Neural cell (in vitro differentiated cells): ENCODE measurements at places on chromosomes 4 and X. TPM values are rescaled to one million over a fixed set of nuclear protein-coding genes. Genes with fewer than 3 reads are reported as not detected.

The DCLK2 gene
- 134 and 154 TPM in 2 replicates for polyA plus RNA-seq

The DNAAF6 gene
- not detected in 2 replicates for polyA plus RNA-seq

The AMBN gene
- 1.2 and 1.5 TPM in 2 replicates for polyA plus RNA-seq

The SYNPO2 gene
- 0.10 and 0.14 TPM in 2 replicates for polyA plus RNA-seq

The P2RY8 gene
- polyA plus RNA-seq: not detected in 2 replicates

The ZNF827 gene
- 11.2 and 12.1 TPM in 2 replicates for polyA plus RNA-seq

The CTAG1B gene
- polyA plus RNA-seq: not detected in 2 replicates

The FUNDC2 gene
- 139 and 141 TPM in 2 replicates for polyA plus RNA-seq

The VCX2 gene
- not detected in 2 replicates for polyA plus RNA-seq

The MED14 gene
- 15.0 and 22.4 TPM in 2 replicates for polyA plus RNA-seq

The BGN gene
- not detected in 2 replicates for polyA plus RNA-seq

The MTMR8 gene
- 1.8 and 2.1 TPM in 2 replicates for polyA plus RNA-seq

The DMD gene
- 20.7 and 21.6 TPM in 2 replicates for polyA plus RNA-seq

The SULT1B1 gene
- not detected in 2 replicates for polyA plus RNA-seq

The POLN gene
- 0.76 and 1.1 TPM in 2 replicates for polyA plus RNA-seq

The LRIT3 gene
- 0.33 and 0.78 TPM in 2 replicates for polyA plus RNA-seq

The MAGEB1 gene
- not detected in 2 replicates for polyA plus RNA-seq

The NPY2R gene
- 1.2 and 1.8 TPM in 2 replicates for polyA plus RNA-seq

The MMRN1 gene
- polyA plus RNA-seq: 2.2 and 7.0 TPM in 2 replicates

The GAGE12H gene
- polyA plus RNA-seq: not detected in 2 replicates

The APLN gene
- 0.26 and 0.38 TPM in 2 replicates for polyA plus RNA-seq

The TMPRSS11B gene
- not detected in 2 replicates for polyA plus RNA-seq

The CDKL2 gene
- polyA plus RNA-seq: 25.7 and 28.4 TPM in 2 replicates

The PDHA2 gene
- not detected in 2 replicates for polyA plus RNA-seq

The GRID2 gene
- polyA plus RNA-seq: 14.9 and 18.4 TPM in 2 replicates

The CT83 gene
- not detected in 2 replicates for polyA plus RNA-seq

The JAKMIP1 gene
- polyA plus RNA-seq: 15.3 and 19.5 TPM in 2 replicates

The ZAR1 gene
- 0.88 TPM in 1 of 2 replicates, not detected in the other for polyA plus RNA-seq

The SSX2 gene
- polyA plus RNA-seq: not detected in 2 replicates

The HELT gene
- polyA plus RNA-seq: not detected in 2 replicates

The IL3RA gene
- not detected in 2 replicates for polyA plus RNA-seq

The SLC49A3 gene
- polyA plus RNA-seq: not detected in 2 replicates

The IL15 gene
- 0.06 TPM in 1 of 2 replicates, not detected in the other for polyA plus RNA-seq

The IL13RA1 gene
- polyA plus RNA-seq: 0.30 and 0.98 TPM in 2 replicates

The STBD1 gene
- polyA plus RNA-seq: 0.22 TPM in 1 of 2 replicates, not detected in the other

The HPSE gene
- polyA plus RNA-seq: 0.16 TPM in 1 of 2 replicates, not detected in the other

The YIPF6 gene
- polyA plus RNA-seq: 19.8 and 28.5 TPM in 2 replicates

The TLR7 gene
- polyA plus RNA-seq: not detected in 2 replicates

The DKK2 gene
- 0.33 and 0.72 TPM in 2 replicates for polyA plus RNA-seq

The HSFX2 gene
- polyA plus RNA-seq: 1.3 TPM in 1 of 2 replicates, not detected in the other

The COL4A5 gene
- 3.9 and 5.4 TPM in 2 replicates for polyA plus RNA-seq

The C4orf51 gene
- not detected in 2 replicates for polyA plus RNA-seq

The ODAPH gene
- polyA plus RNA-seq: 0.17 and 2.5 TPM in 2 replicates

The FAM236D gene
- not detected in 2 replicates for polyA plus RNA-seq

The SGMS2 gene
- 0.15 TPM in 1 of 2 replicates, not detected in the other for polyA plus RNA-seq
